ENCODE measurements at places on chromosomes 6 and 20.

DNA sequence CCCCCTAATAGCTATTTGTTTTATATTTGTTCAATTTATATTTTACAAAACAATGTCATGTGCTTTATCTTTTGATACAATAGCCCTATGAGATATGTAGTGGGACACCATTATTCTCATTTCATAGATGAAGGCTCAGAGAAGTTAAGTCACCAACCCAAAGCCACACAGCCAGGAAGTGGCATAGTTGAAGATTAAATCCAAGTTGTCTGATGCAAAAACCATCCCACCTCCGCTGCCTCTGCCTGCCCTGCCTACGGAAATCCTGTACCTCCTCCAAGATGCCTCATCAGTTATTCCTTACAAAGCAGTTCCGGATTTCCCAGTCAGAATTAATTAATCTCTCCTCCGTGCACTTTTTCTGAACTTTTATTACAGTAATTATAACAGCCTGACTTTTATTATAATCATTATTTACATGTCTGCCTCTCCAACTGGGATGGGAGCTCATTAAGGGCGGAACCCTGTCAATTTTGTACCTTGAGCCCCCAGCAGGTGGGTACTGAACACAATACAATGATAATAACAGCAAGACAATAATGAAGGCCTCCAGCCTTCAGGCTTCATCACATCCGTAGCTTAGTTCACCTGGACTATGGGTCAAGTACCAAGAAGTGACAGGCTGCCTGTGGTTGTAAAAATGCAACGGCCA is 54.7 kb downstream of the LRFN2 start:
- DNase-seq = no peak

- DNase-seq = no peak
These were observed 29.1 kb upstream of the TULP1 start for GRCh38 chr6:35541836-35542235.

GRCh38 chr20:38460040-38460623 is 12.5 kb upstream of the RALGAPB start:
- peak; percentile 75 for DNase-seq

DNA sequence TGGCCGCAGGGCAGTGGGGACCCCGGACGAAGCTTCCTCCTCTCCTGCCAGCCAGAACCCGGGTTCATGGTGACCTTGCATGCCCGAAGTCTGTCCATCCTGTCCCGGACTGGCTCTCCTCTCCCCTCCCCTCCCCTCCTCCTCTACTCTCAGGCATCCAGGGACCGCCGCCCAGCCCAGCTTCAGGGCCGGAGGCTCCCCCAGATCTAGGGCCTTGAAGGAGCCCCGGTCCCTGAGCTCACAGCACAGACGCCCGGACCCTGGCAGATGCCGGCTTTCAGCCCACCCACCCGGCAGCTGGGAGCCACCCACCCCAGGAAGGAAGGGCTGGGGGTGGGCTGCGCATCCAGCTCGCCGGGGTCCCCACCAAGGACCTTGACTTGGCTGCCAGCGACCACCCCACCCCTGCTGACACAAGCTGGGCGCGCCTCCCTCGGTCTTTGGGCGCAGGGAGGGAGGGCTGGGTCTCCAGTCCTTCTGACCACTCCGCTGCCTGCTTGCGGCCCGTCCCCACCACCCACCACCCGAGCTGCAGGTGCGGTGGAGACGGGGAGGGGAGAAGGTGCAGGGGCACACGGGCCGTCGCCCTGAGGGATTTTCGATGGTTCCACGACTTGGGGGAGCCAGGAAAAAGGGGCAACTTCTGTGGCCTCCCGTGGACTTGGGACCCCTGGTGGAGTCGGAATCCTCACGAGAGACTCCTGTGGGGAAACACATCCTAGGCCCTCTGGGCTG is 5.8 kb upstream of the ABHD16B start:
- no peak for DNase-seq
